ENCODE measurements at places on chromosomes 16 and 17. TPM values are rescaled to one million over a fixed set of nuclear protein-coding genes. Genes with fewer than 3 reads are reported as not detected.

DNA sequence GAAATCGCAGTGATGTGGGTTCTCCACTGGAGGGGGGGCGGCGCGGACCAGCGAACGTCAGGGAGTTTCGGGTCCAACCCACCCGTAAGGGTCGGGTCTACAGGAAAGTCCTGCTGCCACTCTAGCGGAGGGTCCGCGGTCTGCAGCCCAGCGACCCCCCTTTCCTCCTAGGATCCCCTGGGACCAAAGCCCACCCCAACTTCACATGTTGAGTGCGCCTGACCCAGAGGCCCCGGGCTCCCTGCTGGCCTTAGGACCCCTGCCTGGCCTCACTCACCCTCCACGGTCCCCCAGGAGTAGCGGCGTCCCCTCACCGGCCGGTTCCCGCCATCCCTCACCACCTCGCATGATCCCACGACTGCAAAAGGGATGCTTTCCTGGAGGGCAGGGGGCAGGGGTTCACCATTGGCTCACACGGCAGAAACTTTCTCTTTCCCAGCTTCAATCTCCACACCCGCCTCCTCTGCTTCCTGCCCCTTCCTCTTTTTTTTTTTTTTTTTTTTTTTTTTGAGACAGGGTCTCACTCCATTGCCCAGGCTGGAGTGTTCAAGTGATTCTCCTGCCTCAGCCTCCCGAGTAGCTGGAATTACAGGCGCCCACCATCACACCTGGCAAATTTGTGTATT is 3.1 kb downstream of the SEPTIN1 start:
- DNase-seq = no peak

DNA sequence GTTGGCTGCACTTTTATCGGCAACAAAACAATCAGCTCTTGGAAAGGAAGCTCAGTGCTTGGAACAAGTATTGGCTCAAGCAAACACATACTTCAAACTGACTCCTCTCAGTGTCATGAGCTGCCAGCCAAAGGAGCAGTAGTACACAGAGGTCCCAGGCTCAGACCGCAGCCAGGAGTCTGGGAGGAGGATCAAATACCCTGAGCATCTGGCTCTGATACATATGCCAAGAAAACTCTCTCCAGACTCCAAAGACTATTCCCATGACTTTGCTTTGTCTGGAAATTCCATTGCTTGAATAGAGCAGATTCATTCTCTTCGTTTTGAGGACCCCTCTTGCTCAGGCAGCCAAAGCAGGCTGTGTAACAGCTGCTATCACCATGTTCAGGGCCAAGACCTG is 501.6 kb upstream of the PSMD7 start:
- DNase-seq = no peak

DNA sequence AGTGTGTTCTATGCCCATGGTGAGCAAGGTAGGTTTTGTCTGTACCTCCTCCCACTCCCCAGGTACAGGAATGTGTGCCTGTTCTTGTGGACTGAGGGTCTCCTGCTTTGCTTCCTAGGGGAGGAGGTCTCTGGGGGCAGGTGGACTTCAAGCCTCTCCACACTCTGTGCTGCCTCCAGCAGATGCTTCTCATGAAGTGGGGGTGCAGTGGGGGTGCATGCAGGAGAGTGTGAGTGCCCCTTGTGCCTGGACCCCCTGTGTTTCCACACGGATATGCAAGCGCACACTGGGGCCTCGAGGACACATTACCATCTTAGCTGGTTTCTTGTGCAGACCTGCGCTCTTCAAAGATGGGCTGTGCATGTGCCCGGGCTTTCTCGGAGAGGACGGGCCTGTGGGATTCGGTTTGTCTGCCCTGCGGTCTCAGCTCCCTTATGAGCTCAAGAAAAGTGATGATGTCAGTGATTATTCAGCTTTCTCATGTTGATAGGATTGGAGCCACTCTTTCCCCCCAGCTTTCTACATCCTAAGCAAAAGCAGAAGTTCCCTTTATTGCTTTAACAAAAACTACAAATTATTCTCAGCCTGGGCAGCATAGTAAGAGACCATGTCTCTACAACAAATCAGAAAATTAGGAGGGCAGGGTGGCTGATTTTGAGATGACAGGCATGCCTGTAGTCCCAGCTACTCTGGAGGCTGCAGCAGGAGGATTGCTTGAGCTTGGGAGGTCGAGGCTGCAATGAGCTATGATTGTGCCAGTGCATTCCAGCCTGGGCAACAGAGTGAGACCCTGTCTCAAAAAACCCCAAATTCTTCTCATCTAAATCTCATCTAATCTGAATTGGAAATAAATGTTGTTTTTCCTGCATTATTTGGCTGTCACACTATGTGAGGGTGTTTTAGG is 86.8 kb downstream of the RPTOR start:
- DNase-seq = no peak

SRL gene
- total RNA-seq = not detected
